ENCODE measurements at places on chromosomes 6 and 20.

DNA sequence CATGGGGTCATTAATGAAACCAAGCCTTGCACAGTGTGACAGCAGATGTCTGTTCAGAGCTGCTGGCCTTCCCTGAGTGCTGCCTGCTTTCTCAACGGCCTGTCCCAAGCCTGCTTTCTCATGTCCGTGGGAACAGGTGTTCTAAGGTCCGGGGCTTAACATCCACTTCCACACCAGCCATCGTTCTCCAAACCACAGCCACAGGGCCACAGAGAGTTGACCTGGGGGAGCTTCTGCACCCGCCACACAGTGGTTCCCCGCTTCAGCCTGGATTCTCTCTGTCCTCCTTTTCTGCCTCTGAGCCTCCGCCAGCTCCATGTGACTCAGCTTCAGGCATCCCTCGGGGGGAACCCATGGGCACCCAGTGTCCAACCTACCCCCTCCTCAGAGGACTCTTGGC lies 26.9 kb upstream of the PPP1R3G start:
- no peak for DNase-seq

- DNase-seq = no peak
These were observed 88.5 kb upstream of the PTCHD4 start for GRCh38 chr6:48199499-48199898.

DNA sequence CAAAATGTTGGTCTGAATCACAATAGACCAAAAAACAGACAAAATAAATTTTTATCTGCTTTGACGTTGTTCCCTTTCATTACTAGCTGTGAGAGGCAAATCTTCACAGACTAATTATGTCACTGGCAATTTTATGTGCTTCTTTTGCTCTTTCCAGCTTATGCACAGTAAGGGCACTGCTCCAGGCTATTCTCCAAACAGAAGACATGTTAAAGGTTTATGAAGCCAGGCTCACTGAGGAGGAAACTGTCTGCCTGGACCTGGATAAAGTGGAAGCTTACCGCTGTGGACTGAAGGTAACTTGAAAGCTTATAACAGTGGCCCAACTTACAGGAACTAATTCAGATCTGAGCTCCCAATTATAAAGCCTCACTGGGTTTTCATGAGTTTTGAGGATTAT lies 15.5 kb upstream of the SNRNP48 start:
- no peak for DNase-seq

DNA sequence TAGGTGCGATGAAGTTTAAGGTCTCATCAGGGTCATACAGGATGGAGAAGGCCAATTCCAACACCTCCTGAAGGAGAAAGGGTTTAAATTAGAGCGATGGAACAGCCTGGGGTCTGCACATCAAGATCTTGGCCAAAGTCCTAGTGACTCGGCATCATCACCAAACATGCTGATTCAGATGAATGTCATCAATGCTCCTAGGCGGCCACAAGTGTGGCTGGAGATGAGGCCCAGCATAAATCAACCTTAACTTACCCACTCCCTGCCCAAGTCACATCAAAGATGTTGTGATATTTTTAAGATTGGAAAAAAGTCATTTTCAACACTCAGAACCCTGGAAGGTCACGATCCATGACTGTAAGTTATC lies 37.5 kb downstream of the ELMO2 start:
- DNase-seq = no peak

DNA sequence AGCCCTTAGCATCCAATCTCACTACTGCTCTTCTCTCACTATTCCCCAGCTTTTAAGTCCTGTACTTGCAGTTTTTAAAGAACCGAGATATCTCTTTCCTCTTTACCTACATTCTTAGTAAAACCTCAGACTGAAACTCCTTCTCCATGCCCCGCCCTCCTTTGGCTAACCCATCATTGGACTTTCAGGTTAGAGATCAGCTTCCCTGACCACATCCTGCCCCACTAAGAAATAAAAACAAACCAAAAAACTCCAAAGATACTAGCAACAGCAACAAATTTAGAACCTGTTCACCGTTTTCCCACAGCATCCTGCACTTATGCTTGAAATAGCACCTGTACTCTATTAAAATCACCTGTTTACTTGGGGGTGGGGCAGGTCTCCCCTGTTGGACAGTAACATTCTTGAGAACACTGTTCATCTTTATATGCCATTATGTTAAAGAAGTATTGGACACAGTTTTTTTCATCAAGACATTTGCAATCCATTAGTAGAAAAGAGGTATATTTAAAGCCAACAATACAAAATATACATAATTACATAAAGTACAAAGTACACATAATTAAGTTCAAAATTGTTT lies 16.3 kb upstream of the SMAP1 start:
- DNase-seq = peak; percentile 72

- no peak for DNase-seq
These were observed 23.9 kb upstream of the CD164 start for GRCh38 chr6:109406196-109406595.

DNA sequence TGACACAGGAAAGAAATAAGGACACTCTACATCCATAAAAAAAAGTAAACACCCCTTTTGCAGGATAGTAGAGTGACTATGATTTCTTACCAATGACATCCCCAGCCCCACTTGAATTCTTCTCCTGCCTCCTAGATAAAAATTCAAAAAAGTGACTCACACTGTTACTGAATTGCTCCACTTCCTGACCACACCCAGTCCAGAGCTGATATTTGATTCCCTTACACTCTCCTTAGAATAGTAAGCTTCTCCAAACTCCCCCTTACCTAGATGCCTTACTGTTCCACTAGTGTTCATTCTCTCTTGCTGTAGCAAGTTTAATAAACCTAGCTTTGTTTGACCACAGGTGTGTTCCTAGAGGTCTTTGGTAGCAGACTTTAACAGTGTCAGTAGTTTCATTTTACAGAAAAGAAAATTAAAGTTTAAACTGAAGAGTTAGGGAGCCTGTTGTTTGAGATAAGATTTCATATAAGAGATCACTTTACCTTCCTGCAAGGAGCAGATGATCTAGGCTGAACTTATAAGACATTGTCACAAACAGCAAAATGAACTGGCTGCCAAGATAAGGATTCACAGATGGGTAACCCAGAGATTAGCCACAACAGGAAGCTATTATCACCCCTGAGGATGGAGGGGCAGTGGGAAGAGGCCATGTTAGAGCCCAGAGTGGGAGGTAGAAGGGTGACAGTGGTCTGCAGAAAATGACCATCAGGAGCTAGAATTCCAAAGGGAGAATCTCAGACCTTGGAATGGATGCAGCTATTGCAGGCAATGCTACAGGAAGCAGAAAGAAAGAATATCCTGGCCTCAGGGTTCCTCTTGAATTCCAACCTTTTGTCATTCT lies 28.4 kb upstream of the BTN3A2 start:
- DNase-seq = no peak
